DND-41 (cell line): ENCODE measurements at places on chromosomes 16 and 17.

GRCh38 chr17:42198897-42199296 is 4.6 kb upstream of the GHDC start:
- DNase-seq, result no peak

GRCh38 chr16:69494991-69495392 is 70.6 kb downstream of the CYB5B start:
- DNase-seq, result no peak

GRCh38 chr17:5789528-5789927 is 205.2 kb upstream of the NLRP1 start:
- no peak for DNase-seq

GRCh38 chr17:17732892-17733670 is 51.8 kb downstream of the RAI1 start:
- DNase-seq, result no peak

DNA sequence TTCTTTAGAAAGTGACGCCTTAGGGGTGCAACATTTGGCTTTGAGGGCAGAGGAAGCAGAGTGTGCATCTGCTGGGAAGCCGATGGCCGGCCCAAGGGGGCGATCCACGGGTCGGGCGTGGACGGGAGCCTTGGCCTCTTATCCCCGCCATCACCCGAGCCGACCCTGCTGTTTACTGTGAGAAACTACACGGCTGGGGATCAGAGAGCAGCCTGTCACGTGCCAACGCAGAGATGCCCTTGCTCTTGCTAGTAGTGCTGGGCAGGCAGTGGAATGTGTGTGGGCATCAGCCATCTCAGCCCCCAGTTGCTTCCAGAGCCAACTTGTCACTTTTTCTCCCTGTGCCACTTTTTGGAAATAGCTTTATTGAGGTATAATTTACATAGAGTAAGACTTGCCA is 26.7 kb upstream of the ITGB4 start:
- DNase-seq, result no peak

GRCh38 chr17:2909846-2910234 is 113.6 kb downstream of the RAP1GAP2 start:
- no peak for DNase-seq
